ENCODE measurements at places on chromosomes 2 and 18. TPM values are rescaled to one million over a fixed set of nuclear protein-coding genes. Genes with fewer than 3 reads are reported as not detected.

Gene HAT1
- 21.5 TPM for polyA plus RNA-seq

Gene TMEM247
- polyA plus RNA-seq = not detected

Gene ANKRD53
- polyA plus RNA-seq = 0.29 TPM

Gene TUBA4B
- polyA plus RNA-seq = not detected

Gene EXOC6B
- 7.8 TPM for polyA plus RNA-seq

Gene ABHD1
- 3.3 TPM for polyA plus RNA-seq

Gene RTP5
- polyA plus RNA-seq = not detected

Gene NAT8
- not detected for polyA plus RNA-seq

Gene M1AP
- polyA plus RNA-seq = 0.03 TPM

Gene CRYGD
- polyA plus RNA-seq = not detected

Gene POTEC
- not detected for polyA plus RNA-seq

Gene GPR39
- polyA plus RNA-seq = 2.1 TPM

Gene SCTR
- polyA plus RNA-seq = not detected

Gene ERICH2
- not detected for polyA plus RNA-seq

- H3K27me3 ChIP-seq = no peaks in the 10 kb centered on the region
These were observed 167.8 kb upstream of the FOSL2 start for GRCh38 chr2:28224648-28225472.

GRCh38 chr2:113162173-113162572, 11.6 kb upstream of the PSD4 start:
- no peak overlapping the region for H3K27ac ChIP-seq
- H3K4me3 ChIP-seq = no peak overlapping the region
- no peaks in the 10 kb centered on the region for H3K4me1 ChIP-seq
- no peaks in the 10 kb centered on the region for H3K36me3 ChIP-seq

GRCh38 chr18:40980171-40980570, 974.9 kb upstream of the PIK3C3 start:
- no peak for DNase-seq
- no peaks in the 10 kb centered on the region for H3K27me3 ChIP-seq
- no peak overlapping the region for H3K27ac ChIP-seq
- no peaks in the 10 kb centered on the region for H3K4me1 ChIP-seq

DNA sequence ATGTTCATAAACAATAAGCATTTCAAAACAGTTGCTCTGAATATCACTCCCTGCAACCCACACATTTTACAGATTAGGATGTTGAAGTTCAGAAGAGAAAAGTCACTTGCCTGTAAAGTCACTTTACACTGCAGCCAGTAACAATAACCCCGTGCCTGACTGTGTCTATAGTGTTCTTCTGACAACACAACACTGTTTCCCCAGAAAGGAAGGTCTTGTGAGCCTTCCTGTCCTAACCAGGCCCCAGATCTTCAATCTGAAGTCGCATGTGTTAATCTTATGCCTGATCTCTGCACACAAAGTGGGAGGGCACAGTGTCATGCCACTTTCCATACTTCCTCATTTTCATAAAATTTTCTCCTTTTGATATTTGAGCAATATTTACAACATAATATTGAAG, 120.2 kb downstream of the FEZ2 start:
- peaks cover 45% of the 10 kb centered on the region for H3K4me1 ChIP-seq
- H3K27me3 ChIP-seq = no peaks in the 10 kb centered on the region
- peak overlapping the region; percentile 91 for H3K27ac ChIP-seq
- H3K36me3 ChIP-seq = peaks cover 94% of the 10 kb centered on the region
- no peak overlapping the region for H3K4me3 ChIP-seq

DNA sequence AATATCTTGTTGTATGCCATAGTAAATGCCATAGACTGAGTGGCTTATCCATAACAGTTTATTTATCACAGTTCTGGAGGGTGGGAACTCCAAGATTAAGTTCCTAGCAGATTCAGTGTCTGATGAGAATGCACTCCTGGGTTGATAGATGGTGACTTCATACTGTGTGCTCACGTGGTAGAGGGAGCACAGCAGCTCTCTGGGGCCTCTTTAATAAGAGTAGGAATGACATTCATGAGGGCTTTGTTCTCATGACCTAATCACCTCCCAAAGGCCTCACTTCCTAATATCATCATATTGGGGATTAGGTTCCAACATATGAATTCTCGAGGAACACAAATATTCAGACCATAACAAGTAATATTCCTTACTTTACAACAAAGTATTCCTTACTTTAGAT, 98.1 kb upstream of the SH3BP4 start:
- no peaks in the 10 kb centered on the region for H3K27me3 ChIP-seq
- H3K27ac ChIP-seq = no peak overlapping the region
- no peaks in the 10 kb centered on the region for H3K36me3 ChIP-seq
- H3K4me1 ChIP-seq = no peaks in the 10 kb centered on the region

GRCh38 chr2:45759310-45759851, 107.9 kb downstream of the PRKCE start:
- no peaks in the 10 kb centered on the region for H3K27me3 ChIP-seq
- H3K36me3 ChIP-seq = no peaks in the 10 kb centered on the region
- peaks cover 42% of the 10 kb centered on the region for H3K4me1 ChIP-seq
- peak overlapping the region; percentile 69 for H3K27ac ChIP-seq
- peak overlapping the region; percentile 29 for H3K4me3 ChIP-seq

GRCh38 chr2:176175709-176176607, 12.5 kb upstream of the HOXD1 start:
- H3K4me3 ChIP-seq = no peak overlapping the region
- H3K27ac ChIP-seq = no peak overlapping the region
- H3K27me3 ChIP-seq = no peaks in the 10 kb centered on the region
- H3K4me1 ChIP-seq = no peaks in the 10 kb centered on the region
- H3K36me3 ChIP-seq = 0 out of 2 replicates have a peak, but pooled peaks cover 4% of the 10 kb centered on the region

- DNase-seq = peak; percentile 31
- H3K27ac ChIP-seq = no peak overlapping the region
- H3K4me3 ChIP-seq = no peak overlapping the region
- H3K4me1 ChIP-seq = no peaks in the 10 kb centered on the region
- no peaks in the 10 kb centered on the region for H3K27me3 ChIP-seq
These were observed 26.7 kb downstream of the POLR1A start for GRCh38 chr2:86078774-86079545.

DNA sequence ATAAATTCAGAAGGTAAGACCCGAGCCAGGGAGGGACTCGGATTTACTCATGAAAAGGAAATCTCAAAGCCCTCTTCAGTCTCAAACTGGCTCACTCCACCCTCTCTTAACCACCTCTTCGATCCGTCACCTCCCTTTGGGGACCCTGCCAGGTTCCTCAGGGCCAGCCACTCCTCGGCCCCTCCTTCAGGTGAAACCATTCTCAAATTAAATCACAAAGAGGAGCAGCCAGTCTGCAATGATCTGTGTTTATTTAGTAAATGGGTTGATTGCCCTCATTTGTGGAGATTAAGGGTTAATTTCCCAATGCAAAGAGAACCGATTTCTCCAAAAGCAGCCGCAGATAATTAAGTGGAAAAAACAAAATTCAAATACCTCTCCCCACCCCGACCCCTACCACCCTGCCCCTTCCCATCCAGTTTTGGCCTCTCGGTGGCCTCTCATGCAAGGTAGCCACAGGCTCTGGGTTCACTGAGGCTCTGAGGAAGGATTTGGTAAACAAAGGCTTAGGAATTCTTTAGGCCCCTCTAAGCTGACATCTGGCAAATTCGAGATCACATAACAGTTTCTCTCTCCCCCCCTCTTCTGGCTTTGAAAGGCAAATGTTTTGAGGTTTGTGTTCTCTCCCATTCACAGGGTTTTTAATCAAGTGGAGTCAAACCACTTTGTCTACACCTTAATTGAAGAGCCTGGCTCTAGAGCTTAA, 10.3 kb upstream of the FZD7 start:
- no peaks in the 10 kb centered on the region for H3K36me3 ChIP-seq
- no peak overlapping the region for H3K4me3 ChIP-seq
- no peak for DNase-seq
- H3K27ac ChIP-seq = no peak overlapping the region
- H3K4me1 ChIP-seq = no peaks in the 10 kb centered on the region

DNA sequence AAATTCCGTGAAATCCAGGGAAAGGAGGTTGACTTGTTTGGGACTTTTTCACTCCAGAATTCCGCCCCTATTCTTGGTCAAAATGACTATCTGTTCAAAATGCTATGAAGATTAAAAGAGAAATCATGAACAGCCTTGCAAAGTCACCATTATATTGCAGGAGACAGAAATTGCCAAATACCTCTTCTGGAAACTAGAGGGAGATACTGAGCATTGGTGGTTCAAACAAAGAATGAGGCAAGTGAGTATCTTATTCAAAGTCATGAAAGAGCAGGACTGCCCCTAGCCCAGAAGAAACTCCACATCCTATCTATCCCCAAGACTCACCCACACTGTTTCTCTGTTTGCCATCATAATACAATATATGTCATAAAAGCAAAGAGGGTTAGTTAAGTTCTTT, 862.3 kb upstream of the POU3F3 start:
- no peaks in the 10 kb centered on the region for H3K4me1 ChIP-seq
- H3K36me3 ChIP-seq = no peaks in the 10 kb centered on the region

All from SK-N-SH (cell line).